ENCODE measurements at places on chromosomes 12 and 14.

GRCh38 chr14:90620568-90621077 is 195.6 kb downstream of the TTC7B start:
- no peak for DNase-seq

DNA sequence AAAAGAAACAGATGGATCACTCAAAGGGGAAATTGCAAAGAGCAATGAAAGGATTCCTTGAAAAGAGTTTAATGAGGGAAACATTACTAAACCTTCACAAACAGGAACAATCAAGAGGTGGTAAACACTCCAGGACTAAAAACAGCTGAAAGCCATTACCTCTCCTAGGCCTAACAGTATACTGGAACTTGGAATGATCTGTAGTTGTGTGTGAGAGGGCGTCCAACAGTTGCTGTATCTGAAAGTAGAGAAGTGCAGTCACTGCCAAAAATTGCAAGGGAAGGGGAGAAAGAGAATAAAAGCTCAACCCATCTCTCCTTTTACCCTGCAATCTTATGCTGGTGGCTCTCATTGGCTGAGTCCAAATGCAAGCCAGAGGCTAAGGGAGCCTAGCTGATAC is 17.0 kb upstream of the MIS18BP1 start:
- DNase-seq = no peak

- no peak for DNase-seq
Measured at GRCh38 chr12:9346866-9347327, 138.7 kb upstream of the PZP start.

DNA sequence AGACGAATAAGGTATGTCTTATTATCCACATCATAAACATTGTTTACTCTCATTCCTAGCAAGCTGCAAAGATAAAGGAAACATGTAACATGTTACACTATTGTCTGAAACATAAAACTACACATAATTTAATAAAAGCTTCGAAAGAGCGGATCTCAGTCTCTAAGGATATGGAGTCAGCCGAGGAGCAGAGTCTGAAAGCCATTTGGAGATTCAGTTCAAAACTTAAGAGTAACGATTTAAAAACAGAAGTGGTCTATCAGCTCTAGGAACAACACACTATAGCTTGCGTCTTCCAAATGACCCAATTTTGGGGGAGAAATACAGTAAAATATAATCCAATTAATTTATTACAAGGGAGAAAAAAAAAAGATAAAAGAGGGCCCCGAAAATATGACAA is 775 bp downstream of the NEMF start:
- DNase-seq = no peak

DNA sequence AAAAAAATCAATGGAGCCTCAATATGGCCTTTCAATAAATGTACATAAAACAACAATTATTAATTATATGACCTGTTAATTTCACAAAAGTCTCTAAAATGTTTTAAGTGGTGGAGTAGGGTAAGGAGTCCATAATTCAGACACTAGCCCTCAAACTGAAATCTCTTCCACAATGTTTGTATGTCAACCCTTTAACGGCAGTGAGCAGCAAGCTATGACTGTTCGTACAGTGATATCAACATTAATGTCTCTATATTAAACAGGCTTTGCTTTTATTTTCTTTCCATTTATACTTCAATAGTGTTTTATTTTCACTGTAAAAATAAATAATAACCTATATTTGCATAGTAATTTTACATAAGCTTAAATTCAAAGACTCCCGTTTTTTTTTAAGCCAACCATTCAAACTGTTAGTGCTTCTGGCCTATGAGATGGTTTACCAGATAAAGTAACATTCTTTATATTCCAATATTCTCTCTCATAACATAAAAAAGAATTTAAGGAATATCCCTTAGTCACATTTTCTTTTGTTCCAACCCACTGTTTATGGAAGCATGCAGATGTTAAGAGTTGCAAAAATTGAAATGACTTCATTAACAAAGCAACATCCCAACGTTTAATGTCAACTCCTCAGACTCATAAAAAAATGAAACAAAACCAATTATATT is 2.3 kb downstream of the CDK17 start:
- DNase-seq = no peak

DNA sequence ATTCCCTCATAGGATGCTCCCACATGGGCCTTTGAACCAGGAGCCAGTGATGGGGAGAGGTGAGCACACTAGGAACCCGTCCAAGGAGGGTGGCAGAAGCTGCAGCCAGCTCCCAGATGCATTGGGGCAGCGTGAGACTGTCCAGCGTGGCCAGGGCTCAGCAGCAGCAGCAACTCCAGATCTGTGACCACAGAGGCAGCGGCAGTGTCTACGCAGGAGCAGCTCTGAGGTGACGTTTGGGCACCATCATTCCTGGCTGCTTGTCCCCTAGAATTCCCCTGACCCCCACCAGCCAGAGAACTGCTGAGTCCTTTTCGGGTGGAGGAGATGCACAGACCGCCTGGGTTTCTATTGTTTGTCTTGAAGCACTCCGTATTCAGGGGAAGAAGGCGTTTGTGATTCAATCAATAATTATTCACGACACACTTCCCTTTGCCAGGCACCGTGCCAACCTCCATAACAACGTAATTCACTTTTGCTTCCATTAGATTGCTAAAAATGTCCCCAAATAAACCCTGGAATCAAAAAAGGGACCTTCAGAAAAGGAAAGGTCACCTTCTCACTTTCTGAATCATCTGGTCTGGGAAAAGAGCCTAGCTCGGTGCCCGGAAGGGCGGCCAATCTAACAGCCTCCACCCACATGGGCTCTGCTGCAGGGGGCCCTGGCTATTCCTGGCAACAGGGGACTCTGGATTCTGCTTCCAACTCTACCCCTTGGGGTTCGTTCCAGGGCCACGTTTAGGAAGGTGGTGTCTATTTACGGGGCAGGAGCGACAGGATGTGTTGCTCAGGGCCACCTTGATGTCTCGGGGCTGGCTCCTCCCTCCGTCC is 11.4 kb upstream of the BDKRB2 start:
- no peak for DNase-seq

GRCh38 chr12:108484431-108484830 is 30.6 kb upstream of the FICD start:
- no peak for DNase-seq

GRCh38 chr12:52838609-52839435 is 4.7 kb upstream of the KRT79 start:
- DNase-seq = no peak

GRCh38 chr14:74634481-74634880 is 22.4 kb upstream of the LTBP2 start:
- DNase-seq = no peak

DNA sequence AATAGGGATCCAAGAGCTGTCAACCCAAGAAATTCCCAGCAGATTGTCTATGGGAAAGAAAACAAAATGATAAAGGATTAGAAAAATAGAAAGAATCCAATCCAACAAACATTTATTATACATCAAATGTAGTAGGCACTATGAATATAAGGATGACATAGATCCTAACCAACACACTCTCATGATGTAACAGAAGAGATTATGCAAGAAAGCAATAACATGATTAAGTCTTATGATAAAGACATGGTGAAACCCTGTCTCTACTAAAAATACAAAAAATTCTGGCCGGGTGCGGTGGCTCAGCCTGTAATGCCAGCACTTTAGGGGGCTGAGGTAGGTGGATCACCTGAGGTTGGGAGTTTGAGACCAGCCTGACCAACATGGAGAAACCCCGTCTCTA is 2.7 kb downstream of the MED6 start:
- DNase-seq = no peak

GRCh38 chr14:74515891-74516412 is 22.4 kb downstream of the ISCA2 start:
- no peak for DNase-seq

- DNase-seq = no peak
Measured at GRCh38 chr14:50734950-50735695, 67.0 kb upstream of the SAV1 start.

- no peak for DNase-seq
Measured at GRCh38 chr12:132834181-132834711, 5.6 kb upstream of the GOLGA3 start.

DNA sequence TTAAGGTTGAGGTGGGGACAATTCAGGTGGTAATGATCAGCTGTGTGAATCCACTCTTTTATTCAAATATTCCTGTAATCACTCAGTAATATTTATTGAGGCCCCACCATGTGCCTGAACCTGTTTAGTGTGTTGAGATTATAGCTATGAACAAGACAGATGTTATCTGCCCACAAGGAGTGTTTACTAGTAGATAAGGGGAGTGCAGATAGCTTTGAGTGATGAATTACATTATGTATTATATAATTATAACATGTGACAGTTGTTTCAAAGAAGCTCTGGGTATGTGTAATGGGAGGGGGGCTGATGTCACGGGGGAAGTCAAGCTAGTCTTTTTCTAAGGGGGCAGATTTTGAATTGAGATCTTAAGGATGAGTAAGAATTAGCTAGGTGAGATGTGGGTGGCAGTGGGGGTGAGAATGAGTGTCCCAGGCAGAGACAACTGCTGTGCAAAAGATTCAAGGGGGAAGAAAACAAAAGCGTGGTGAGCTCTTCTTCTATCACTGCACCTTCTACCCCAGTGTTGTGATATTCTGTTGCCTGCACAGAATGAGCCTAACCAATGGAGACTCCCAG is 21.3 kb upstream of the SRRM4 start:
- no peak for DNase-seq
